SK-N-SH (cell line): ENCODE measurements at places on chromosomes 7 and 10.

GRCh38 chr10:101564490-101564991 lies 23.5 kb downstream of the POLL start:
- DNase-seq, result no peak

GRCh38 chr10:97543025-97543546 lies 29.5 kb upstream of the ANKRD2 start:
- DNase-seq, result no peak

DNA sequence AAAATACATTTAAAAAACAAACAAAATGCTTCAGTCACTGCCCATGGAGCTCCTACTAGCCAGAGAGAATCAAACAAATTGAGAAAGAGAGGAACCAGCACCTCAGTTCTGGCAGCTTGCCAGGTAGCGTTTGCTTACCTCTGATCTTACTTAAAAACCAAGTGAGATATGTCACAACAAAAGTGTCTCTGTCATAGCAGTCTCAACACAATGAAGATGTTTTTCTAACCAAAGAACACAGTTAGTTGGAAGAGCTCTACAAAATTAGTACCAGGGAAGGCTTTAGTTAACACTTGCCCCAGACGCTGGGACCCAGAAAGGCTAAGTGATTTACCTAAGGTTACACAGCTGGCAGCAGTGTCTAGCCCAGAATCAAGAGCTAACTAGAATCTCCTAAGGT lies 3.4 kb downstream of the DOCK4 start:
- DNase-seq, result peak; percentile 30

DNA sequence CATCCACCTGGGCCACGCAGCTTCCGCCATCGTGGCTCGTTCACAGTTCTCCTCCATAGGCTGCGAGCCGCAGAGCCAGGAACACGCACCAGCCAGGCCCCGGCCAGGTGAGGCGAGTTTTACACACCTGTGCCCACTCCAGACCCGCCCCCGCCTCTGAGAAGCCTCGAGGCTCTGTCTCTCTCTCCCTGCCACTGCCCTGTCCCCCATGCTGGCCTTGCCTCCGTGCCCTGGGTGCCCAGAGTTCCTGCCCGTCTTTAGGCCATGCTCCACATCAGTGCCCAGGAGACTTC lies 142.2 kb downstream of the SLIT1 start:
- no peak for DNase-seq

GRCh38 chr10:7515439-7515838 lies 104.6 kb upstream of the SFMBT2 start:
- no peak for DNase-seq

GRCh38 chr7:148630078-148630477 lies 39.5 kb downstream of the C7orf33 start:
- no peak for DNase-seq

- no peak for DNase-seq
Observed at GRCh38 chr7:142308918-142309317, 51.1 kb upstream of the PRSS58 start.
